Stimulated activated naive CD4-positive, alpha-beta T cell (primary cell): ENCODE measurements at places on chromosomes 6 and 20.

GRCh38 chr6:168903613-168904345, 349.9 kb downstream of the THBS2 start:
- DNase-seq: no peak

DNA sequence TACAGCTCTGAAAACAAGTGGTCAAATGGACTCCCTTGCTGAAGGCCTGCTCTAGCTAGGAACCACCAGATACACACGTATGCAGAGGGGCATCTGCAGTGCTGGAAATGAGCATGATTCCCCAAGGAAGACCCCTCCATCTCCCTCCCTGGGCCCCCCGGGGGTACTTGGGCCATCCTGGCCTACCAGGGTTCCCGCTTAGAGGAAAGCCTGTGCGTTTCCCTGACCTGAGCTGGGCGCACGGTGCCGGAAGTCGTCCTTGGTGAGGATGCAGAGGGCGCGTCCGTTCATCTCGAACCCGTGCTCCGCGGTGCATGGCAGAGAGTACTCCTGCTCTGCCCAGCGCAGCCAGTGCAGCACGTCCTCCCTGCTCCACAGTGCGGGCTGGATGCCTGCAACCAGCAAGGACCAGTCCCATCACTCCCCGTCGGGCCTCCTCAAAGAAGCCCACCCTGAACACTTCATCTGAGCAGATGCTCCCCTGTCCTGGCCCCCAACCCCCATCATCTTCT, 11.8 kb downstream of the ETV7 start:
- DNase-seq: no peak

GRCh38 chr6:33136310-33136900, 55.9 kb downstream of the COL11A2 start:
- DNase-seq: no peak

- DNase-seq: peak; percentile 48
Observed at GRCh38 chr6:34182751-34183531, 37.1 kb upstream of the GRM4 start.

DNA sequence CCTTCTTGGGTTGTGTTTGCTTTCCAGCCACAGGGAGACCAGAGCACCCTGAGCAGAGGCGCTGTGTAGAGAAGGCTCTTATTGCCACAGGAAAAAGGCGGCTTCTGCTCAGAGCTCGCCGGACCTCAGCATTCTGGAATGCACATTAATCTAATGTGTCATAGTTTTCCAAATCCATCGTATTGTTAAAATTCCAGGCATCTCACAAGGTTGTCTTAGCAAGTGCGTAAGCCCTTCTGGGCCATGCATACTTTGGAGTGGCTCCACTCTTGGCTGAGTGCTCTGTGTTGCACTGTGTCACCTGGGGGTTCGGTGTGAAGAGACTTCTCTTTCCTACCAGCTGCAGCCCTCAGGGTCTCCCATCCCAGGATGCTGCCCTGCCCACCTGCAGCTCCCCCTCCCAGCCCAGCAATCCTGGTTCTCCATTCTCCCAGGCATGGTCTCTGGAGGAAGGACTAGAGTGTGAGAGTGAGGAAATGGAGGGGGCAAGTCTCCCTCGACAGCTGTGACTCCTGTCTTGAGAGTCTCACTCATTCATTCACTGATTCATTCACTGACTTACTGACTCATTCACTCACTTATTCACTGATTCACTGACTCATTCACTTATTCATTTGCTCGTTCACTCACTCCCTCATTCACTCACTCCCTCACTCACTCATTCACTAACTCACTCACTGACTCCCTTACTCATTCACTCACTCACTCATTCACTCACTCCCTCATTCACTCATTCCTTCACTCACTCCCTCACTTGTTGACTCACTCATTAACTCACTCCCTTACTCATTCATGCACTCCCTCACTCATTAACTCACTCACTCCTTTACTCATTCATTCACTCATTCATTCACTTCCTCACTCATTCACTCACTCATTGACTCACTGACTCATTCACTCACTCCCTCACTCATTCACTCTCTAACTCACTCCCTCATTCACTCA, 83.7 kb upstream of the MPC1 start:
- no peak for DNase-seq

DNA sequence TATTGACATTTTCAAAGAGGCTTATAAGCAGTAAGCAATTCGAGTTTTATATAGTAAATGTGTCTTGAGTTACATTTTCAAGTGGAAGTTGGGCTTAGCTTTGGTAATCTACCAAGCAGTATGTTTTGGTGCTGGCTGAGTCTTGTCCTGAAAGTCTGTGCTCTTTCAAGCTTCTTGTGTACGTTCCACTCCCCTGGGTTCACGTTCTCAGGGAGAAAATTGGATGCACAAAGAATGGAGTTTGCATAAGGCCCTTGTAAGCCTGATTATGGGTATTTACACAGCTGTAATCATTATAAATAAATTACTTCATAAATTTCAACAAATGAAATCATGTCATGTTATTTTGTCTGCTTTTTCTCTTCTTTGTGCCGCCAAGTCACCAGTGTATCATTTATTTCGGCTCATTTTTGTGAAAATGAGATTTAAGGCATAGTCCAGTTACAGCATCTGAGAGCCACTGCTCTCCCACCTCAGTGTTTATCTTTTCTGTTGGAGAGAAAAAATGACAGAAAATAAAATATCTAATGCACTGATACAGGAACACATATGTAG, 262.5 kb downstream of the BTBD3 start:
- DNase-seq: no peak

DNA sequence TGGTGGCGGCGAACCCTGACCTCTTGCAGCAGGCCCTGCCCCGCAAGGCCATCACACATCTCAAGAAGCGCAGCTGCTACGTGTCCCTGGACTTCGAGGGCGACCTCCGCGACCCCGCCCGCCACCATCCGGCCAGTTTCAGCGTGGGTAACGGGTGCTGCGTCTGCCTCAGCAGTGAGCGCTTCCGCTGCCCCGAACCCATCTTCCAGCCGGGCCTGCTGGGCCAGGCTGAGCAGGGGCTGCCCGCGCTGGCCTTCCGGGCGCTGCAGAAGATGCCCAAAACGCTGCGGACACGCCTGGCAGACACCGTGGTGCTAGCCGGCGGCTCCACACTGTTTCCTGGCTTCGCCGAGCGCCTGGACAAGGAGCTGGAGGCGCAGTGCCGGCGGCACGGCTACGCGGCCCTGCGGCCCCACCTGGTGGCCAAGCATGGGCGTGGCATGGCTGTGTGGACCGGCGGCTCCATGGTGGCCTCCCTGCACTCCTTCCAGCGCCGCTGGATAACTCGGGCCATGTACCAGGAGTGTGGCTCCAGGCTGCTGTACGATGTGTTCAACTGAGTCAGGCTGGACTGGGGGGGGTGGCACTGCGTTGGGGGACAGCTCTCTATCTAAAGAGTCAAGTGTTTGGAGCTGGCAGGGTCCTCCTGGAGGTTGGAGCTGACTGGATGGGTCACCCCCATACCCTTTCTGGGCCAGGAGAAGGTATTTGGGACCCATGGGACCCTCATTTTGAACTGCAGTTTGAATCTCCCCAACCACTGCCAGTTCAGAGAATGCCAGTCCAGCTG, 1.1 kb downstream of the ACTL10 start:
- peak; percentile 73 for DNase-seq

DNA sequence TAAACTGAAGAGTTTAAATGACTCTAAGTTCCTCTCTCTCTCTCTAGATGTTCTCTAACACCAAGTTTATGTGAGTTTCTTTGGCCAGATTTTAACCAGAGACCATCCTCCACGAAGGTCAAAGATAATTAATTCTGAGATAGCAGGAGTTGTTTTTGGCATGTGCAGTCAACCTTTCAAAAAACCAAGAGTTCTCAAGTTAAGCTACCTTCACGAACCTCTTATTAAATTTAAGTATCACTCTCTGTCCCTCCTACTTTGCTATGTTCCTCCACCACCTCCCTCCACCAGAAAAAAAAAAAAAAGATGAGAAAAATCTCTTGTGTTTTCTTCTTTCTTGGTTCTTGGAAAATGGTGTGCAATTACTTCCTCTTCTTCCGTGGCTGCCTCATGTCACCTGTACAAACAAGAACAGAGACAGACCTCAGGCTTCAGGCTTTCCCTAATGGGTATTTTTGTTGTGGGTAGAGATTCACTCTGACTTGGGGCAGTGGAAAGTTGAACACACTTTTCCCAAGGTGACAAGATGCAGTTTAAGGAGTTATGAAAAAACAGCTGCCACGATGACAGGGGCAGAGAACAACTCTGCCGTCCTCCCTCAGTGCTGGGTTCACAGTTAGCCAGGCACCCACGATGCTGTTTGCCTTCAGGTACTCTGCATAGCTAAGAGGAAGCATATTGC, 64.3 kb downstream of the ADTRP start:
- DNase-seq: peak; percentile 4

GRCh38 chr6:157732416-157733161, 90.5 kb upstream of the SNX9 start:
- DNase-seq: no peak

DNA sequence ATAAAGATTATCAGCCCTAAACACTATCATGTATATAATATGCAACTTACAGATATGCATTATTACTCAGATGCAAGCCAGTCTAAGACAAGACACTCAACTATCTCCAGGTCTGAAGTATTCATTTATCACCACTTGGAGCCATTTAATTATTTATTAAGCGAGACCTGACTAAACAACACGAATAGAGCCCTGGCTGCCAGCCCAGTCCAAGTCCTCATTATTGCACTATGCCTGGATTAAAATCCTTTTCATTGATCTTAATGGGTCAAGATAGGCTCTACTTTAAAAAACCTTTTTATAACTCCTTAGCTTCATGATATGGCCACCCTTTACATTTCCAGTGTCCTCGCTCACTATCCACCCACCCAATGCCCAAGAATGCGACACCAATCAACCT, 183.1 kb upstream of the MARCKS start:
- no peak for DNase-seq

DNA sequence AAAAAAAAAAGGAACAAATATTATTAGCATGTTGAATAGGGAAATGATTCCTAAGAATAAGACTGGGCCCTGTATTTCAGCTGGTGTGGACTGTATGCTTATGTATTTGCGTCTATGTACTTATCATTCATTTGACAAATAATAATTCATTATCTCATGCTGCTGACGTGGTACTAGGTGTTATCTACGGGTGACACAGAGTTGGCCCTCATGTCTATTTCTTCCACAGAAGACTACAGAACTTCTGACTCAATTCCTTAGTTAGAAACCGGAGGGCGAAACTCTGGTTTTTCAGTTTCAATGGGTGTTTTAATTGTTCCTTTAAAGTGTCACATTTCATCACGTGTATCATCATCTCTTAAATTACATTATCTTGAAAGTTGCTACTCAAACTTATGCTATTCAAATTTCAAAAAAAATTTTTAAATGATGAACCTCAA, 305.9 kb downstream of the CLIC5 start:
- no peak for DNase-seq

GRCh38 chr6:34736823-34737222, 20.5 kb upstream of the SNRPC start:
- DNase-seq: no peak

GRCh38 chr6:62035952-62036351, 250.1 kb downstream of the KHDRBS2 start:
- DNase-seq: no peak

DNA sequence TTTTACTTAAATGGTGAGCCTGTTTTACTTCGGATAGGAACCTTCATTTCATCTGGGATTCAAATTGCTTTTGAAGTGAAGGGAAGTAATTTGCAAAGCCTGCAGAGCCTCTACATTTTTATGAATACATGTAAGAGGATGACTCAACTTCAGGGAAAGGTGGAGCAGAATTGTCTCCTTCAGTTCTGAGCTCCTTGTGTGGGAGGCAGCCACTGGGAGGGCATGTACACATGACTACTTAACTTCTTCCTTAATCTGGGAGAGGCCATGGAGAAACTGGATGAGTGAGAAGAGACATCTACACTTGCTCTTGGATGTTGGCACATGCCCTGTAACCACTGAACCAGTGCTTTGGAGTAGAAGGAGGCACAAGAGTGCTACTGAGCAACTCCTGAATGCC, 145.1 kb upstream of the NRSN1 start:
- no peak for DNase-seq

DNA sequence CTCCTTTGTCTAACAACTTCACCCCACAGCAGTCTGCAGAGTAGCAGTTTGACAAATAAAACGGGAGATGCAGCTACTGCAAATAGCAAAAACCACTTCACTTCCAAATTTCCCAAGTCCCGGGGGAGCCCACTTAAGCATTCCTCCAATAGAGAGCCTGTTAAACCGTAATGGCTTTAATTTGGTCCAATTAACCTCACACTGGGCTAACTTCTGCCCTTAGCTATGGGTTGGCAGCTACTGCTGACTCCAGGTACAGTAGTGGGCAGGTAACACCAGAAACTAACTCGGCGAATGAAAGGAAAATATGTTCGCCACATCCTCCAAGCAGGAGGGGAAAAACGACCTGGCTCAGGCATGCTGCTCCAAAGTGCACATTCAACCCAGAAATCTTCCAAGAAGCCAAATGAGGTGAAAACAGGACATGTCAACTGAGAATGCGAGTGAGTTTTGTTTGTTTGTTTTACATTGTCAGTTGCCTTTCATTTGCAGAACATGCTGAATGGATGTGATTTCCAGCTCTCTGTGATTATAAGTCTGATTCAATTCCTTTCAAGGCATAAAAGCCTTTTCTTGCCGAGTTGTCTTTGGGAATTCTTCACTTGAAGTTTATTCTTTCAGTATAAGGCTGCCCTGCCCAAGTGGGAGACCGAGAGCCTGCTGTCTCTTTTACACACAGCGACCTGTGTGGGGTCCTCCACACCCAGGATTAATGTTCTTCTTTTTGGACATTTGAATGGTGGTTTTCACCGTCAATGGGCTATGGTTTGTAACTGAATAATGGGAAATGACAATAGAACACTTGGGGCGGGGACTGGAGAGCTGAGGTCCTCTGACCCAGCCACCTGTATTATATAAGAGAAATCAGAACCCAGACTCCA, 117.3 kb upstream of the ARMC2 start:
- DNase-seq: no peak

- no peak for DNase-seq
Observed at GRCh38 chr6:10393544-10394225, 21.2 kb downstream of the TFAP2A start.

DNA sequence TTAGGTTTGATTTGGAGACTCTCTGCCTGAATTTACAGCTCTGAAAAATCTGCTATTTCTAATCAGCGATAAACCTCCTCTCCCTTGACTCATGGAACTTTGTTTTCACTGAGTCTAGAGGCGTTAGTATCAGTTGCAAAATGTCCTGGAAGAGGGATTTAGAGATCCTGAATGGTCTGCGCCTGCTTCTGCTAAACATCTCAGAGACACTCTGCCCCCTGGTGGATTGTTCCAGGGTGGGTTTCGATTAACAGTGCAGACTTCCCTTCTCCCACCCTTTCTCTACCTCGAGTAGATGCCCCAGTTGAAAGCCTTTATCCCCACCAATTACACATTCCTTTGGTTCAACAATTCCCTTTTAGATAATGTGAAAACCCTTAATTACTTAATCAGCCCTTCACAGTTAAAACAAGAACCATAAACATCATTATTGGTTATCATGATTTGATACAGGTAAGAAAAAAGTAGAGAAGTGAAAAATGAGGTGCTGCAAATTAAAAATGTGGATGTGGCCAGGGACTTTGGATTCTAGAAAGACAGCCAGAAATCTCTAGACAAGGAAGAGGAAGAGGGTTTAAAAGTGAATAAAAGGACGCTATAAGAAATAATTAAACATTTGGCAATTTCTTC, 5.5 kb downstream of the HTR1B start:
- DNase-seq: no peak

- peak; percentile 64 for DNase-seq
Observed at GRCh38 chr6:139161817-139162284, 27.0 kb downstream of the HECA start.
